ENCODE measurements at places on chromosomes 12 and 14.

DNA sequence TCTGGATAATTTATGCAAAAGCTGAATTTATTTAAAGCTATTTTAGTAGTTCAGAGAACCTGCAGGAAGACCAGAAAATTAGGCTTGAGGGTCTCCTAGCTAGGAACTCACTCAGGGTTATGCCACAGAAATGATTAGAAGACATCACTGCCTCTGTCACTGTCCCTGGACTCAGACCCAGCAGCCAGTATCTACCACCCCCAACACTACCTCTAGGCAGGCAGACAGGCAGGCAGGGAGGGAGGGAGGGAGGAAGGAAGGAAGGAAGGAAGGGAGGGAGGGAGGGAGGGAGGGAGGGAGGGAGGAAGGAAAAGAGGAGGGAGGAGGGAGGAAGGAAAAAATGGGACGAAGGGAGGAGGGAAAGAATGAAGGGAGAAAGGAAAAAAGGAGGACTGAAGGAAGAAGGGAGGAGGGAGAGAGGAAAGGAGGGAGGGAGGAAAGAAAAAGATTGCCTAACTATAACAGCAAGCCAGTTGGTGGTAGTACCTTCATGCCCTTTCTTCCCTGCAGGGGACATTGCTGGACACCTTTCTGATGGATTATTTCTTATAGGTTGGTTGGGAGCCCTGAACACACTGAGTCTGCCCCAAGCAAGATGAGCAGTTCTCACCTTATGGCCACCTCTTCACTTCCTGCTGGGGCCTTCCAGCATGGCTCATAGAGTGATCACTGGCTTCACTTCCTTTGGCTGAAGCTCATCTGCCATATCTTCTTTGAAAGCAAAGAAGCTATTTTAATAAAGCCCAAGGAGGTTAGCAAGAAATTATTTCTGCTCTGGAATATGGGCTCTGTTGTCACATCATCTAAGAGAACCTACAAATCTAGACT, 49.7 kb downstream of the KICS2 start:
- DNase-seq = no peak

- no peak for DNase-seq
Observed at GRCh38 chr14:50822501-50823042, 8.4 kb downstream of the NIN start.

DNA sequence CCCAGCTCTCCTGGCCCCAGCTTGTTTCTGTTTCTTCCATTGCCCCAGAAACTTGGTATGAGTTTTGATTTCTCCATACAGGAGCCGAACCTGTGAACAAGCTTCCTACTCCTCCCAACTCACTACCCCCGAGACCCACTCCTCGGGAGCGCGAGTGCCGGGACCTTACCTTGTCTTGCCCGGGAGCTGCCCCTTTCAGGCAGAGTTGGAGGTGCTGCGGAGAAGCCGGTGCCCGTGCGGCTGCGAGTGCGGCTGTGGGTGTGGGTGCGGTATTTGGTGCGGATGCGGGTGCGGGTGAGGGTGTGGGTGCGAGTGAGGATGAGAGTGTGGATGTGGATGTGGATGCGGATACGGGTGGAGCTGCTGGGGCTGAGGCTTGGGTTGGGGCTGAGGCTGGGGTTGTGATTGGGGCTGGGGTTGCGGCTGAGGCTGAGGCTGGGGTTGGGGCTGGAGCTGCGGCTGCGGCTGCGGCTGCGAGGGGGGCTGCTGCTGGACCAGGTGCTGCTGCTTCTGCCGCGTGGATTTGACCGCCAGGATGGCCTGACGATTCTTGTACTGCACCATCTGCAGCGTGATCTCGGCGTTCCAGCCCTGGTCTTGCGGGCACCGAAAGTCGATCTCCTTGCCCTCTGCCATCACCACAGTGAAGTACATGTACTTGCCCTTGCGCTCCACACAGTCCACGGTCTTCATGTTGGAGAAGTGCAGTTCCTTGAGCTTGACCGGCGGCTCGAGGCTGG, 1.1 kb downstream of the PHLDA1 start:
- peak; percentile 30 for DNase-seq

GRCh38 chr12:10543499-10543898, 37.8 kb downstream of the EIF2S3B start:
- DNase-seq = no peak

- DNase-seq = no peak
Observed at GRCh38 chr14:101332281-101332680, 229.0 kb upstream of the DIO3 start.

- DNase-seq = peak; percentile 67
Observed at GRCh38 chr12:87995581-87996178, 33.5 kb downstream of the C12orf50 start.

GRCh38 chr12:46373301-46374296, 1.0 kb upstream of the SLC38A2 start:
- DNase-seq = no peak

- no peak for DNase-seq
Observed at GRCh38 chr12:125331342-125332052, 266.3 kb downstream of the AACS start.

DNA sequence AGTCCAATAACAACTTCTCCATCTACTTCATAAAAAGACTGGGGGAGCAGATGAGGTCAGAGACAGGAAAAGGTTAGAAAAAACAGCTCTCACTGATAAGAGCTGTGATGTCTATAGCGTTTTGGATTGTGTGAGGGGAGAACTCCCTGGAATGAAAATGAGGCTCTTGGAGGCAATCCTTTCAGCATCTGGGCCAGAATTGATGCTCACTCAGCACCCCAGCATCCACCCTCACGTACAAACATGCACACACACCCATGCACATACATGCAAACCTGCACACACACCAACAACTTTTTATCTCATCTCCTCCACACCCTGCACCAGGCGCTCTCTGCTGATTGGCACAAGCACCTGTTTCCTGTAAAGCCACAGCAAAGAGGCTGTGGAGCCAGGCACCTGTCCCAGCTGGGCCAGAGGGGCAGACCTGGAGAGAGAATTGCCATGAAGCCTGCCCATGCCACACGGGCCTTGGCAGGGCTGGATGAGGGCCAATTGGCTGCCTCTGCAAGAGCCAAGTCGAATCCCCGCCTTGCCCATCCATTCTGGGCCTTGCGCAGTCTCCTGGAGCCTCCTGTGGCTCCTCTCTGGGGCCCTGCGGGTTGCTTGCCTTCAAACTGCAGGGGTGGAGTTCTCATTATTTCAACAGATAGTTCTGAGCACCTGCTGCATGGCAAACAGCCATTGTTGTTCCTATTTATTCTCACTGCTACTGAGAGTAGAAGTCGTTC, 53.1 kb downstream of the SYNE3 start:
- no peak for DNase-seq

- DNase-seq = peak; percentile 22
Observed at GRCh38 chr12:78406828-78407227, 457.7 kb upstream of the SYT1 start.

DNA sequence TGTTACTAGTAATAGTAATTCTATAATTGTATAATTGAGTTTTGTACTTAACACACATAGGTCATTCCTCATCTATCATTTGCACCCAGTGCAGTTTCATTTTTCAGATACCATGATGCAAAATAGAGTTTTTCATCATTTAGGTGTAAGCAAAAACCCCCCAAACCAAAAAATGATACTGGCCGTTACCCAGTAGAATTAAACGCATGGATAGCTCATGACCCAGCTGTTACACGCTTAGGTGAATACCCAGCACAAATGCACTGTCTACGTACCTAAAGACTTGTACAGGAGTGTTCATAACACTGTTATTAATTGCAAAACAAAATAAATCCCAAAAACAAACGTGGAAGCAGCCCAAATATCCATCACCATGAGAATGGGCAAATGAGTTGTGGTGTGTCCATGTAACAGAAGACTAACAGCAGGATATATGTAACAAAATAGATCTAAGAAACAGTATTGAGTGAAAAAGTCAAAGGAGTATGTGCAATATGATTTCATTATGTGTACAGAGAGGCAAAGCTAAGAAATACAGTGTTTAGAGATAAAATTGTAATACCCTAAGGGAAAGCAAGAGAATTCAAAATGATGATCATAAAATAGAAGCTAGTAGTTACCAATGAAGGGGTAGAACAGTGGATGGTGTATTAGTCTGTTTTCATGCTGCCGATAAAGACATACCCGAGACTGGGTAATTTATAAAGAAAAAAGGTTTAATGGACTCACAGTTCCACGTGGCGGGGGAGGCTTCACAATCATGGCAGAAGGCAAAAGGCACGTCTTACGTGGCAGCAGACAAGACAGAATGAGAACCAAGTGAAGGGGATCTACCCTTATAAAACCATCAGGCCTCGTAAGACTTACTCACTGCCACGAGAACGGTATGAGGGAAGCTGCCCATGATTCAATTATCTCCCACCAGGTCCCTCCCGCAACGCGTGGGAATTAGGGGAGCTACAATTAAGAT, 49.8 kb downstream of the EID3 start:
- no peak for DNase-seq

GRCh38 chr14:33592297-33592696, 358.6 kb downstream of the EGLN3 start:
- peak; percentile 45 for DNase-seq

DNA sequence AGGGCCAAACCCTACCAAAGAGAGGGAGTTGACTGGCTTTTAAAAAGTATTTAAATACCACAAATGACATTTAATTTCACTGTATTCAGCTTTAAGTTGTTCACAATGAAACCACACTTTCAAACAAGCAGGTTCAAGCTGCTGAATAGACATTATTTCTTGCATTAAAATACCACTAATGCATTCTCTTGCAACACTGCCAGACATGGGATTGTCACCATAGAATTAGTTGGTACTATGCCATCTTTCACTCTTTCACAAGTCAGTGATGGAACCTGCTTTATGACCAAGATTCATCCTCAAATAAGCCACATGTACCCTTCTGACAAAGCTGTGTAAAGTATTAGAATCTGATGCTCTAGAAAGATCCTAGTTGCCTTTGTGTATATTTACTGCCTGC, 239.4 kb downstream of the PAWR start:
- DNase-seq = no peak

DNA sequence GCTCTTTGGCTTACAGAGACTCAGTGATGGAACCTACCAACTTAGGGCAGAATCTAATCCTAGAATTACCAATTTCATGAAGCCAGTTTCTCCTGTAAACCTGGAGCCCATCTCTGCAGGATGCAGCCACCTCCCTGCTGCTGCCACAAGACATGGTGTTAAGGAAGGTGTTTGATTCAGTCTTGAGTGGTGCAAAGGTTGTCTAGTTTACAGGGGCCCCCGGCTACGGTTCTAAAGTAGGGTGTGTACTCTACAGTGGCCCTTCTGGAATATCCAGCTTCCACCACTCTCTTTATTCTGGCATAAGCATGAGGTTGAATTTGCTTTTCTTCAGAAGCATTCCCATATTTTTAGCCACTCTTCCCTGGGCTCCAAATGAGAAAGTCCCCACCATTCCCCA, 154.1 kb upstream of the GRIP1 start:
- no peak for DNase-seq

DNA sequence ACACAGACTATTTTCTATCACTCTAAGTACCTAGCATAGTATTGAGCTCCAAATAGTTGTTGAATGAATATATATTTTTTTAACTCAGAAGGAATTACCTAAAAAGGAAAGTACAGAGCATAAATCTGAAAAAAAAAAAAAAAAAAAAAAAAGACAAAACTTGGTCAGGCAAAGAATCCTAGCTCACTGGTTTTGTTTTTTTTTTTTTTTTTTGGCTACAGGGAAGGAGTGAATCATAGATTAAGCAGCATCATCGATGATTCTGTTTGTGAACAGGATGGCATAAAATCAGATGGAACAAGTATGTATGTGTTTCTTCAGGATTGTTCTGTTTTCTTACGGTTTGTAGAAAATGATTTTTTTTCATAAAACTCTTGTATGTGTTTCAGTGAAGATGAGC, 66.1 kb upstream of the BCAT1 start:
- DNase-seq = no peak

- DNase-seq = no peak
Observed at GRCh38 chr14:54498095-54498531, 9.3 kb upstream of the GMFB start.
